ENCODE measurements at places on chromosomes 4 and X.

DNA sequence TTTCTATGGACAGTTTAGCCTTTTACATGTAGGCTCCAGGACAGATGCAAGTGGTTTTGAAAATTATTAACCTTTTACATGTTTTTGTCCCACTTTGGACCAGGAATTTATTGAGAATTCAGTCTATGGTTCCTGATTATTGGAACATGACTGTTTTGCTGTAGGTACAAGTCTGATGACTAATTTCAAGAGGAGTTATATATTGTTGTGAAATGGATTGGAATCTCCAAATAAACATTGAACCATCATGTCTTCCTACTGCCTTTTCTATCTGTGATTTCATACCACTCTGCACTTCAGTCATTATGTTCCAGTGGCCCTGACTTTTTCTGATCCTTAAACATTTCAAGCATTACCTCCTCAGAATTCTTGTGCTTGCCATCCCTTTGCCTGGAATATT, 35.9 kb downstream of the TBC1D19 start:
- DNase-seq, result peak; percentile 13

DNA sequence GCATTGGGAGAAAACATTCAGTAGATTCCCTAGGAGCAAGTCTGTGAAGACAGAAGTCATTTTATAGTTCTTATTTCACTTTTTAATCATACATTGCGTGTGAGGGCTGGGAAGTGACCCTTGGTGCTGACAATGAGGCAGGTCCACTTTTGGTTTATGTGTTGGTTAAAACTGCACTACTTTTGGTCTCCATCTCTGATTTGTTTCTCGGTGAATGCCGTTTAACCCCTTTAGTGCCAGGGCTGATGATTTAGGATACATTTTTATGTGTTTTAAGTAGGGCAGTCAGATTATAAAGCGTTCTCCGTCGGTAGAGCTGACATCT, 110.4 kb downstream of the AFF1 start:
- DNase-seq, result no peak

DNA sequence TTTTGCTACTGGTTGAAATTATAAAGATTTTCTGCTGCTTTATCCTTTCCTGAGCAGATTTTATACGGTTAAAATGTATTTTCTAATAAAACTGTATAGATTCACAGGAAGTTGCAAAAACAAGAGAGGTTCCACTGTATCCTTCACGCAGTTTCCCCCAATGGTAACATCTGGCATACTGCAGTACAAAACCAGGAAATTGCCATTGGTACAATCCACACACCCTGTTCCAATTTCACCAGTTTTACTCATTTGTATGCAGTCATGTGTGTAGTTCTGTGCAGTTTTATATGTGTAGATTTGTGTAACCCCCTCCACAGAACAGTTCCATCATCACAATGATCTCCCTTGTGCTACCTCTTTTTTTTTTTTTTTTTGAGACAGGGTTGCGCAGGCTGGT, 20.0 kb downstream of the DDX3X start:
- DNase-seq, result no peak

- no peak for DNase-seq
These were observed 1115.4 kb downstream of the STPG2 start for GRCh38 chr4:97027728-97028410.

DNA sequence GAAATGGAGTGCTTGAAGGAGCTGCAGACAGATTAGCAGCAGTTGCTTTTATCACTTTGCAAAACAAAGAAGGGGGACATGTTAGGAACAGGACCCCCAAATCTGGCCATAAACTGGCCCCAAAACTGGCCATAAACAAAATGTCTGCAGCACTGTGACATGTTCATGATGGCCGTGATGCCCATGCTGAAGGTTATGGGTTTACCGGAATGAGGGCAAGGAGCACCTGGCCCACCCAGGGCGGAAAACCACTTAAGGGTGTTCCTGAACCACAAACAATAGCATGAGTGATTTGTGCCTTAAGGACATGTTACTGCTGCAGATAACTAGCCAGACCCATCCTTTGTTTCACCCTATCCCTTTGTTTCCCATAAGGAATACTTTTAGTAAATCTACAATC, 79.6 kb upstream of the GC start:
- no peak for DNase-seq

DNA sequence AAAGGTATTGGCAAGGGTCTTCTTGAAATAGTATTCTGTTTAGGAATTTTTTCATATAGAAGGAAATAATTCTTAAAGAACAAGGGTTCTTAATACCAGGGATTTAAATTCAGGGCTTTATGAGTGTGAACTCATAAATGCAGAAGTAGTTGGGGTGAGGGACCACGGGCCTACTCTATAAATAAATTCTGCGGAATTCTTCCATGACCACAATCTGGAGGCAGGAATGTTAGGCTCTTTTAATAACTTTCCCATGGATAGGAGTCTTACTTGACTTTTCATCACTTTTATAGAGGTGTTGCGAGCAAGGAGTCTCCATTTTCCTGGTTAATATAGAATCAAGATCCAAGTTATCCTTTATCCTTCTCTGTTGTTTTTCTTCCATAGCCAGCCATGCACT, 76.7 kb upstream of the SLC4A4 start:
- DNase-seq, result no peak

- DNase-seq, result no peak
These were observed 97.9 kb downstream of the PHKA2 start for GRCh38 chrX:18886005-18886343.

GRCh38 chrX:8504451-8504850, 39.8 kb downstream of the VCX3B start:
- peak; percentile 0 for DNase-seq

- DNase-seq, result no peak
These were observed 23.9 kb downstream of the ARHGAP36 start for GRCh38 chrX:131081772-131082740.
